ENCODE measurements at places on chromosomes 16 and 17.

GRCh38 chr16:78365366-78365765 lies 265.9 kb downstream of the WWOX start:
- DNase-seq, result no peak

DNA sequence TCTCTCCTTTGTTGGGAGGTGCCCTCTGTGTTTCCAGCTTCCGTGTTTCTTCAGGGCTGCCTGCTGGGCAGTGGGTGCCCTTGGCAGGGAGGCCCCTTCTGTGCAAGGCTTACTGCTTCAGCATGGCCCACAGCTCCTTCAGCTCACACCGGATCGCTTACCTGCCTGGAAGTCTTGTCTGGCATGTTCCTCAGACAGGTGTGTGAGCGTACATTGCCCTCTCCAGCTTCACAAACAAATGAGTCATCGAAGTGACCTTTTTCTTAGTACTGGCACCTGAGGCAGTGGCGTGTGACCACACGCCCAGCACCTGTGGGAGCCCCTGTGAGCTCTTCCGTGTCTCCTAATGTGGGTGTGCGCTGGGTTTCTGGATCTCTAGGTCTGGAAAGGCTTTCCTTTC lies 3.5 kb downstream of the RAB40C start:
- no peak for DNase-seq

DNA sequence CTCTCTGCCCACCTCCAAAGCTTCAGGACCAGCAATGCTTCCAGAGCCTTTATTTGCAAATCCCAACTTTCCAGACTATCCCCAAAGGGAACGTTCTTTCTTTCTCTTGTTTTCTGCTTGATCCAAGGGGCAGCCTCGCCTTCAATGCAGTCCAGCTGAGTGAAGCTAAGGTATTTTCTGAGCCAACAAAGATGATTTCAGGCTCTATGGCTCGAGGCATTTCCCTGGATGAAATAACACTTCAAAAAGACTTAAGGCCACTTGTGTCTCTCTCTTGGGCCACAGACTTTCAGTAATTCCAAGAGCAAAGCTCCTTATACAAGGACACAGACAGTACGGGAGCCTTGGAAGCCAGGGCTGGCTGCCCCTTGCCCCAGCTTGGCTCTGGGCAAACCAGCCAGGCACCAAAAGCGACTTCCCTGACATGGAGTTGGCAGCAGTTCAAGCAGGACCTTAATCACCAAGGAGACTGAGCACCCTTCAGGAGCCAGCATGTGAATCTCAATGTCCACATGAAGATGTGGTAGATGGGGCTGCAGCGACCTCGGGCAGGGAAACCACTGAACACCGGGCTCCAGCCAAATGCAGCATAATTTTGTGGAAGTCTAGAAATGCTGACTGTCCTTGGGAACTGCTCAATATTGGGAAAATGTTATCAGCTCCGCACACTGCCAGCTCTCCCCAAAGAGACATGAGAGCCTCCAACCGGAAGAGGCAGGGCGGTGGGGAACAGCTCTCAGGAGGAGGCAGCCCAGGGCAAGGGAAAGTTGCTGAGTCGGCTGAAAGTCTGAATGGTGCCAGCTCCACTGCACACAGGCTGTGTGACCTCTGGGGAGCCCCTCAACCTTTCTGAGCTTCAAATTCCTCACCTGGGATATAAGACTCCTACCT lies 39.0 kb downstream of the TK2 start:
- no peak for DNase-seq

DNA sequence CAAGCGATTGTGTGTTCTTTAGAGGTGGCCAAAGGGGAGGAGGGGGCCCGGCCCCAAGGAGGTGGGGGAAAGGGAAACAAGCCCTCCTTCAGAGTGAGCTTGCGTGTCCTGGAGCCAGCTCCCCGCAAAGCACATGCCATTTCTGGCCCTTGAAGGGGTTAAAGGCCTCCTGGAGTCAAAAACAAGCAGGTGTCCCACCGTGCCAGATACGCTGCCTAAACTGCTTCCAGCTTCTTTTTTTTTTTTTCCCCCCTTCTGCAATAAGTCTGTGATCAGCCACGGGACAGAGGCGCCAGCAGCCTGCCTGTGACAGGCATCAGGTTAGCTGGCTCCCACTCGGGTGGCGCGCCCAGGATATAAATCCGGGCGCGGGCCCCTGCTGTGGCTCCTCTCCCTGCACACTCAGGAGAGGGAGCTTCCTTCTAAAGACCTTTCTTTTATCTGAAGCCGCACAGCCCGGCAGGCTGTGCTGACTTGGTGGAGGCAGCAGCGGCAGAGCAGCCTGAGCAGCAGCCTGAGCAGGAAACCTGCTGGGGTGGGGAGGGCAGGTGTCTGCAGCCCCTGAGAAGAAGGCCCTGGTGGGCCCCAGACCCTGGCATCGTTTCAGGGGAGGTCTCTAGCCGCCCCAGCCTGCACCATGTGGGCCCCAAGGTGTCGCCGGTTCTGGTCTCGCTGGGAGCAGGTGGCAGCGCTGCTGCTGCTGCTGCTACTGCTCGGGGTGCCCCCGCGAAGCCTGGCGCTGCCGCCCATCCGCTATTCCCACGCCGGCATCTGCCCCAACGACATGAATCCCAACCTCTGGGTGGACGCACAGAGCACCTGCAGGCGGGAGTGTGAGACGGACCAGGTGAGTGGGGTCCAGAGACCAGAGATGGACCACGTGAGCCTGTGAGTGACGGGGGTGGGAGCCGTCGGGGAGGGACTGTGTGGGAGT lies at the start of gene WFIKKN2:
Gene WFIKKN2 (plus strand): TSS at position 286 of the 934 bp plus-strand sequence. CDS start 352 bp downstream, at position 638.
- peak; percentile 39 for DNase-seq

- DNase-seq, result peak; percentile 86
These were observed 2.6 kb upstream of the FMNL1 start for GRCh38 chr17:45218895-45219661.

GRCh38 chr17:43936434-43936833 lies 5.8 kb downstream of the PPY start:
- DNase-seq, result no peak

- DNase-seq, result peak; percentile 76
These were observed 654 bp downstream of the TNFAIP1 start for GRCh38 chr17:28335959-28336871.

DNA sequence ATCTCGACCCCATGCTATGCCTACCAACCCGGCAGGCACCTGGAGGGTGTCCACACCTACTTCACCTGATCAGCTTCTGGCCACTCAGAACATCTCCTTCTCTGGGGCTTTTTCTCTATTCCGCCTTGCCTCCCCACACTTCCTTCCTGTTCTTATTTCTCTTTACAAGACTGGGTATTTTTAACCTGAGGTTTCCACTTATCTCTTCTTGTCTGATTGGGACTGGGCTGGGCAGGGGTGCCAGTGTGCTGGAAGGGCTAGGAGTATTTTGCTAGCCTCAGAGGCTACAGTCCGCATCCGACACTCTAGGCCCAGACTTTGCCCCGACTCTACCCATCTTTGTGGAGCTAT lies 26.2 kb upstream of the ZNF652 start:
- no peak for DNase-seq

DNA sequence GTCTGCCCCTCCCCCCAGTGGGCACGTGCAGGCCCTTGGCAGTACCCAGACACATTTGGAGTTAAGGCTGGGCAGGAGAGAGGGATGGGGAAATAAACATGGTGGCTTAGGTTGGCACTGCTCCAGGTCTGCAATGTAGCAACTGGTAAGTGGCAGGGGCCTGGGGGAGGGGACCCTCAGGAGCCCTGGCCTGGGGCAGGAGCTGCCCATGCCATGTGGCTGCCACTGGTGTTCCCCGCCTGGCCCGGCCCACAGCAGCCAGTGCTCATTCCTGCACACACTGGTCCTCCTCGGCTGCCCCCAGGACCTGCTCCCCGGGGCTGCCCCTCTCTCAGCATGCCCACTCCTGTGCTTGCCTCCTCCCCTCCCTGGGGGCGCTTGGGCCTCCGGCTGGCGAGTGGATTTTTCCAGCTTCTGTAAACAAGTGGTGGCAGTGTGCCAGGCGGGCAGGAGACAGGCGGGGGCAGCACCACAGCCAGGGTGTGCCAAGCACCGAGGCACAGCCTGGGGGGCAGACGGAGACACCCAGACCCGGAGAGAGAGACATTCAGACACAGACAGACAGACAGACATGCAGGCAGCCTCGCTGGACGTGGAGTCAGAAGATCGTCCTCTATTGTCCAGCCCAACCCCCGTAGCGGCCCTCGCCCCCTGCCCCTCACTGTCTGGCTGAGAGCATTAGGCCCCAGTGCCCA lies 9.4 kb downstream of the THRA start:
- DNase-seq, result peak; percentile 73

- DNase-seq, result peak; percentile 66
These were observed 42.4 kb upstream of the NF1 start for GRCh38 chr17:31052187-31052889.

GRCh38 chr16:23557779-23558702 lies 514 bp downstream of the UBFD1 start:
- no peak for DNase-seq

DNA sequence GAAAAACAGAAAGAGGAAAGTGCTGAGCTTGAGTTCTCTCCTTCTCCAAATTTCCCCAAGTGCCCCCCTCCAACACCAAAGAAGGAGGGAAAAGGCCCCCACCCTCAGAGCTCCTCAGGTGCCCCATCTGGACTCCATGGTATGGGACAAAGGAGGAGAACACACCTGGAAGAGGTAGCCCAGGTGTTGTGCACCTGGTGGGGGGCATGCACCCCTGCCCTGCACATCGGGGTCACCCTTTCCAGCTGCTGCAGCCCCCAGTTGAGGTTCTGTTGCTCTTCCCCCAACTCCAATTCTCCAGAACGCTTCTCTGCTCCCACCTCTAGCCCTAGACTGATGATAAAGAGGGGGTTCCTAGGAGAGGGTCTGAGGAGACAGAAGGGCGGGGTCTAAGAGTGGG lies 3.0 kb upstream of the COL1A1 start:
- no peak for DNase-seq

DNA sequence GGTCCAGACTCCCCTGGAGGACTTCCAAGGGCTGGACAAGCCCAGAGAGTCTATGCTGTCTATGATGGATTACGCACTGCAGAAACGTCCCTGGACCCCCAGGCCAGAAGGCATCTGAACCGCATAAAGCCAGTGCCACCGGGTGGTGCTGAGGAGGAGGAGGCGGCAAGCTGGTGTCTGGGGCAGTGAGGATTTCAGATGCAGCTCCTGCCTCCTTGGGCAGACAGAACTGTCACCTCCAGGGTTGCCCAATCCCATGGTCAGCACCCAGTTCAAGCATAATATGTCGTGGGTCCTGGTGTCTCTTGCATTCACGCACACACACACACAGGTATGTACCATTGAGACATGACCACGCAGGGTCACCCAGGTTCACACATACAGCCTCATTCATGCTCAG lies 25.6 kb downstream of the RAP1GAP2 start:
- DNase-seq, result no peak

DNA sequence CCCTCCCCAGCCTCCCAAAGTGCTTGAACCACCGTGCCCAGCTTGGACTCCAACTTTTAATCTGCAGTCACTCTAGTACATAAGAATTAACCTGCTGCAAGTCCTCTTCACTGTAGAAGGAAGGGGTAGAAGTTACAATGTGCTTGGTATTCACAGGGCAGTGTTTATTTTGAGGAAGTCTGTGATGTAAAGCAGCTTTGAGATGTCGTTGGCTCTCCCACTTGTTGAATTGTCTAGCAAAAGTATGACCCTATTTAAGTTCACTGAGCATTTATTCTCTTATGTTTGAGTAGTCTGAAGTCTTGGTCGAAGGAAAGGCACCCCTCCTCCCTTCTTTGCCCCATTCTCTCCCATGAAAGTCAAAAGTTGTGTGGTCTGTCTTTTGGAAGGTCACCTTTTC lies 28.2 kb downstream of the SF3B3 start:
- DNase-seq, result no peak
